ENCODE measurements at places on chromosomes 16 and 17.
A peak's percentile ranks its signal among the peaks of the same experiment; 100 is the strongest.

DNA sequence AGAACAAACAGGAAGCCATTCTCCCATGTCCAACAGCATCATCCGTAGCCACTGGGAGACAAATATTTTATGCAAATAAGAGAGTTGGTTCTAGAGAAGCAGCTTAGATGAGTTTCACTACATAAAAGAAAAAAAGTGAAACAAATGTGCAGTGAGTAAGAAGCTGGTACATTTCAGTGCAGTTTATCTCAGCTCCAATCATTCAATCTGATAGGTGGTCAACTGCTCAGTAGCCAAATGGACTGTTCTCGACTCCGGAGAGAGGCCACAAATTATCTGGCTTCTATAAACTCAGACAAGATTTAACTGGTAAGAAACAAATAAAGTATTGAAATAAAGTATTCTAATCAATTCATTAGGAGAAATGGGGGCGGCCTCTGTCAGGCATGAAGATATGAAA lies 68.3 kb downstream of the MAF start:
- DNase-seq = no peak

GRCh38 chr17:42918902-42919521 lies 18.4 kb downstream of the G6PC1 start:
- no peak for DNase-seq

DNA sequence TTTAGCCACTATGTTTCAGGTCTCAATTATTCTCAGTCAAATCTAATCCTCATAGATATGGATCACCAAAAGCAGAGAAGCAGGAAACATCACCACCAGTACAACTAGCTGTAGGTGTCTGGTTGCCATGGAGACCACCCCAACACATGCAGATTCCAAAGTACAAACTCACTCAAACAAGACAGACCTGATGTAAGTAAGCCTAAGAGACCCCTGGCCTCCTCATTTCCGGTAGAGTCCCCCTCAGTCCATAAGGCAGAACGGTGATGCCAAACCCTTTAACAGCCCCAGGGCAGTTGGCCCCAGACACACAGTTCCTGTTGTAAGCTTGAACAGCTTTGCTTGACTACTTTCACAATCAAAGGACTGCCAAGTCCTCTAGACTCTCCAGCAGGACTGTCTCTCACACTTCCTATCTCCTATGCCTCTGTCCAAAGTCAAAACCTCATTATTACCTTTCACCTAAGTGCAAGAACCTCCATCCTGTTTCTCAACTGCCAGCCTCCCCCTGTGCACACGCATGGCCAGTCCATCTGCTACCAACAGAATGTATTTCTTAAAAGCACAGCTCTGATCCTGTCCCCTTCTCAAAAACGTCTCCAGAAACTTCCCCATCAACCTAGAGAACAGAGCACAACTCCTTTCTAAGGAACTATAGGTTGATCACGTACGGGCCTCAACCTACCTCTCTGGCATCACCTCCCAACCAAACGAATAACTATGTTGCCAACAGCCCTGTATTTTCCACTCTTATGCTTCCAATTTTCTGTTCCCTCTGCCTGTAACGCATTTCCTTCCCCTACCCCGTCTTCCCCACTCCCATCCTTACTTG lies 23.9 kb downstream of the SLC39A11 start:
- peak; percentile 55 for DNase-seq

GRCh38 chr17:51722994-51723393 lies 435.5 kb downstream of the CA10 start:
- DNase-seq = no peak

GRCh38 chr17:7261379-7262191 lies 693 bp downstream of the CLDN7 start:
- DNase-seq = no peak

- no peak for DNase-seq
Measured at GRCh38 chr17:5365831-5366230, 53.6 kb downstream of the NUP88 start.

DNA sequence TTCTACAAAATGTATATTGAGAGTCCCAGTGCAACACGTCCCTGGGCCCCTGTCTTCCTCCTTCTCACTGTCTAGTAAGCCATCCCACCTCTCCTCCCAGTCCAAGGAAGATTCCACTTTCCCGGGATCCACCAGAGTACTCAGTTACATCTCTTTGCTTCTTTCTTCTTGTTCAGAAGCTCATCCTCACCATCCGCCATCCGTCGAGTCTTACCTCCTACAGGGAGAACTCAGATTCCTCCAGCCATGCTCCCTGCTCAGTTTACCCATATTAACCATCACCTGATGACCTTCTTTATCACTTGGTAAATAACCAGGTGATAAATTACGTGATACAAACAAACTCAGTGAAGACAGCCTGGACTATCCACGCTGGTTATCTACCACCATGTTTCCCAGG lies 57.1 kb downstream of the CYTH1 start:
- no peak for DNase-seq

GRCh38 chr16:89491974-89492687 lies 1.8 kb upstream of the ANKRD11 start:
- DNase-seq = no peak

GRCh38 chr17:55735731-55736405 lies 13.2 kb upstream of the TMEM100 start:
- no peak for DNase-seq

DNA sequence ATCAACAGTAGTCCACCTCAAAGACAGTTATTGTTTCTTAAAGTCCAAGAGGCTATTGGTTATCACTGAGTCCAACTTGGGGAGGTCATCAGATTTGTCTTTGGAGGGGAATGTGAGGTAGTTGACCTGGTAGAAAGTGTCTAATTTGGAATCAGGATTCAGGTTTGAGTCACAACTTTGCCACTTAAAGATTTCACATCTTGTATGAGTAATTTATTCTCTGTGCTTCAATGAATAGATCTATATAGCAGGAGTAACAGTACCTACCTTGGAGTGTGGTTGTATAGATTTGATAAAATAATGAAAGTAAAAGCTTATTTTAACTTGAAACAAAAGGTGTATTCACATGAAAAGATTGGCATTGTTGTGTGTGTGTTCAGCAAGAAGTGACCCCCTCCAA lies 119.3 kb upstream of the TBX2 start:
- no peak for DNase-seq

DNA sequence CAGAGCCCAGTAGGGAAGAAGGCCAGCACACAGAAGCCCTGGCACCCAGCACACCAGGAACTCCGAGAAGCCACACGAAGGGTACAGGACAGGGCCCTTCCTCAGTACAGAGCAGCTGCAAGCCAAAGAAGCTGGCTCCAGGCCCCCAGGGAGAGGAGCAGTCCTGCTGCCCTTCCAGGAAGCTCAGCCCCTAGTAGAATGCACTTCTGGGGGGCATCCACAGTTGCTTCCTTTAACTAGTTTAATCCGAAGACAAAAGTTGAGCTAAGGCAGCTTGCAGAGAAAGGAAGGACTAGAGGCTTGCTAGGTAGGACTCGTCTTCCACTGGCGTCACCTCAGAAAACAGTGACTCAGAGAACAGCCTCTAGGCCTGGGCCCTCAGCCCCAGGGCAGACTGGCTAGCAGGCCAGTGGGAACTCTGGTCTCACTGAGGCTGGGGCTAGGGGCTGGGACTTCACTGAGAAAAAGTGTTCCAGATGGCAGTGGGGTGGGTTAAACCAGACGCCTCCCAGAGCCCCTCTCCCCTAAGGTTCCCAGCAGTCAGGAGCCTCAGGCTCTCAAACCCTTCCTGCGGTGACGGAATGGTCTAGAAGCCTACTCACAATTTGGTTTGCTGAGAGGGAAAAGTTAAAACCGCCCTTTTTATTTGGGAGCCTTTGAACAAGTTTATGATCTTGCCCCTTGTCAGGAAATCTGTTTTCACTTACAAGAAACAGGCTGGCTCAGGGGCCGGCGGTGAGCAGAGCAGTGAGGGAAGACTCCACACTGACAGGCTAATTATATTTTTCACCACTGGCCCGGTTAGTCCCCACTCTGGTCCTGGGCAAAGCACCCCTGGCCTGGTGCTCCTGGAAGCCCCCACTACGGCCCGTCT lies 41.4 kb downstream of the ACTG1 start:
- DNase-seq = no peak

DNA sequence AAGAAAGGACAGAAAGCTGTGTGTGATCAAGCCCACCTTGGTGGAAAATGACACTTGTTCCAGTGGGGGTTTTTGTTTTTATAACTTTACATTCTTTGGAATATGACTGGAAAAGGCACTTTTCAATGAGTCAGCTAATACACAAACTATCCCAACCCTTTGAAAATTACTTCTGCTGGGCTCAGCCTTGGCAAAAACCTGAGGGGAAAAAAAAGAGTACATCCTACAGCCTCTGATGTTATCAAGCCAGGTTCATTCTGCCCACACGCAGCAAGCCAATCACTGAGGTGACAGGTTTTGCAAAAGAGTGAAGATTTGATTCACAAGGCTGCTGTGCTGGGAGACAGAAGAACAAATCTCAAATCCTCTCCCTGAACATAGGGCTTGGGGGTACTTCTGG lies 484.5 kb upstream of the ERCC4 start:
- no peak for DNase-seq

DNA sequence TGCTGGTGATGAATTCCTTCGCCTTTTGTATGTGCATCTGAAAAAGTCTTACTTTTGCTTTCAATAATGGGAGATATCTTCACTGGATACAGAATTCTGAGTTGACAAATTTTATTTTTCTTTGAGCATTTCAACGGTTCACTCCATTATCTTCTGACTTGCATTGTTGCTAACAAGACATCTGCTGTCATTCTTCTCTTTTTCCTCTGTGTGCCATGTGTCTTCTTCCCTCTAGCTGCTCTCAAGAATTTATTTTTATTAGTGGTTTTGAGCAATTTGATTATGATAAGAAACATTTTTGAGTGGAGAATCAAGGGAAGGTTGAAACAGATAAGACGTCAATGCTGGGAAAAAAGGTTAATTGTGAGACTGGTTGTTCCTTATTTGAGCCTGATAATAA lies 471.8 kb downstream of the CDH13 start:
- DNase-seq = no peak

GRCh38 chr17:1640329-1641064 lies 5.0 kb downstream of the SCARF1 start:
- DNase-seq = no peak

GRCh38 chr17:79595471-79595870 lies 15.4 kb downstream of the RBFOX3 start:
- no peak for DNase-seq

GRCh38 chr17:7293816-7294613 lies 424 bp downstream of the YBX2 start:
- DNase-seq = no peak

DNA sequence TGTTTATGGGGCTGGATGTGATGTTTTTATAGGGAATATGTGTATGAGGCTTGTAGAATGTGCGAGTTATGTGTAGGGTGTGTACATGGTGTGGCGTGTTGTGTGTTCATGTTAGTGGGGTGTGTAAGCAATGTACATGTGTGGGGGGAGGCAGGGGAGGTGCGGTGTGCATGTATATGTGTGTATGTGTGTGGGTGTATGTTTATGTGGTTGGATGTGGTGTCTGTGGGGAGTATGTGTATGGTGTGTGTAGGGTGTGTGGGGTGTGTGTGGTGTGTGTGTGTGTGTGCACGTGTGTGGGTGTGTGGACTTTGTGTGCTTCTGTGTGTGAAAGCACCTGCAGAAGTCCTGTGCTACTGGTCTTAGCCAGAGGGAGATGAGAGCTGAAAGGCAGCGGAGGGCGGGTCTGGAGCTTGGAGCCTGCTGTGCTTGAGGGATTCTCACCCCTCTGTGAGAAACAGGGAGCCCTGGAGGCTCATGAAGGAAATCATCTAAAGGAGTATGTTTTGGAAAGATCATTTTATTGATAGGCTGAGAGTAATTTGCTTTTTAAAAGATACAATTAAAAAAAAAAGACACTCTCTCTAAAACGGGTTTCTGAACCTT lies 222.7 kb downstream of the HS3ST4 start:
- DNase-seq = no peak

- no peak for DNase-seq
Measured at GRCh38 chr17:48295362-48296288, 134.4 kb downstream of the SKAP1 start.

DNA sequence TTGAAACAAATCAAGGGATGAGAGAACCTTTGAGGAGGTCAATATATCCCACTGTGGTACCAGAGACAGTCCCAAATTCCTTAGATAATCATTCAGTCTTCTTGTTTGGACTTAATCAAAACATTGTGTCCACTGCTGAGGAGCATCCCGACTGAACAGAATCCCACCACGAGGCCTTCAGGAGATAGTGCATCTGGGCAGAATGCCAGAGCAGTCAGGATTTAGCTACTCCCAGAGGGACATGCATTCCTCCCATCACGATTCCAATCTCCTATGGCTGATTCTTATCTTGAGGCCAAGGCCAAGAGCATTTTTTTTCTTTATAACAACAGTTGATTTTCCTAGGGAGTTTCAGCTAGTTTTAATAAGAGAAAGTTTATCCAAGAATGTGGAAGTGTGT lies 87.4 kb upstream of the COX10 start:
- no peak for DNase-seq

- DNase-seq = no peak
Measured at GRCh38 chr17:80163336-80163735, 6.5 kb upstream of the CARD14 start.

DNA sequence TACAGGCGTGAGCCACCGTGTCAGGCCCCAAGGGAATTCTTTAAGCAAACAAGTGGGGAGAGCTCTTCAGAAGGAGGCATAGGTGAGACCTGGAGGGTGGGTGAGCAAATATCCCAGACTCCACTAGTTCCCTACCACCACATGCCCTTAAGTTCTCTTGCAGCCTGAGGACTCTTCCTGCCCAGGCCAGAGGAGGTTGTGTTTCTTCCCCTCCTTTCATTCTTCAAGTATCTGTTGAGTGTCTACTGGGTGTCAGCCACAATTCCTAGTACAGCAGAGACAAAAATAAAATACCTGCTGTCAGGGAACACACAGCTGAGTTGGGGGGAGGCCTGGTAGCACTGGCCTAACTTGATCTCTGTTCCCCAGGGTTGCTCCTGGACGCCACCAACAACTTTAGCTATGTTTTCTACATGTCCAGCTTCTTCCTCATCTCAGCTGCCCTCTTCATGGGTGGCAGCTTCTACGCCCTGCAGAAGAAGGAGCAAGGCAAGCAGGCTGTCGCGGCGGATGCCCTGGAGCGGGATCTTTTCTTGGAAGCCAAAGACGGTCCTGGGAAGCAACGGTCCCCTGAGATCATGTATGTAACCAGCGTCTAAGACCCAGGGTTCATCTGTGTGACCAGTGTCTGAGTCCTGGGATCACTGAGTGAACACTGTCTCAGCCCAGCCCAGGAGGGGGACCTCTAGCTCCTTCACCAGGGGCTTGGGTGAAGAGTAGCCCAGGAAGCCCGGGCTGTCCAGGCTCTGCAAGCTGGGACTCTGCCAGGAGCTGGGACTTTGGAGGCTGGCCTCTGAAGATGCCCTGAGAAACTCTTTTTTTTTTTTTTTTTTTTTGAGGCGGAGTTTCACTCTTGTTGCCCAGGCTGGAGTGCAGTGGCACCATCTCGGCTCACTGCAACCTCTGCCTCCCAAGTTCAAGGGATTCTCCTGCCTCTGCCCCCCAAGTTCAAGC lies 5.9 kb upstream of the ARMC7 start:
- no peak for DNase-seq
